ENCODE measurements at places on chromosomes 5 and 9.

GRCh38 chr9:3502560-3503398, 23.0 kb downstream of the RFX3 start:
- no peak for DNase-seq

- no peak for DNase-seq
These were observed 21.6 kb upstream of the CSF1R start for GRCh38 chr5:150107909-150108447.

GRCh38 chr5:30355675-30356074, 837.8 kb upstream of the CDH6 start:
- DNase-seq = no peak

DNA sequence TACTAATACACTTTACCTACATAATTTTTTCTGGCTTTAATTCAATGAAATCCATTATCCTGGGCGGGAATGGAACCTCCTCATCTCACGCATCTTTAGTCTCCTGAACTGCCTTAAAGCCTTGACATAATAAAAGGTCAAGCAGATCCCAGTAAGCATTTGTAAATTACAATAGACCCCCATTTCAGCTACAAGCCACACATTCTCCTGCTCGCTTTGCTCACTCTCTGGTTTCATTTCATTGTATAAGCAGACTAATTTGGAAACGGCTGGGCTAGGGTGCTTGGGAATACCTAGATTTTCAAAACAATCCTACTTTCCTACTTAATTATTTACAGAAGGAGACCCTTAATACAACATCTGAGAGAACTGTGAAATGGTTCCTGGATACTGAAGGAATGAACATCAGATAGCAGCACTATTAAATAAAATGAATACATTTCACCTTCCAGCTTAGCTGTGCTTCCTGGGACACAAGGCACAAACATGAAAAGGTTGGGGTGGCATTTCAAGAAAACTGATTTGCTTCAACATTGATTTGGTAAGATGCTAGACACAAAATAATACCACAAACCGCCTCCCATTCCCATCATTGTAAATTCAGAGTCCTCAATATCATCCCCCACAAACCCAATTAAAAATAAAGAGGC, 1.5 kb downstream of the JAKMIP2 start:
- DNase-seq = no peak

DNA sequence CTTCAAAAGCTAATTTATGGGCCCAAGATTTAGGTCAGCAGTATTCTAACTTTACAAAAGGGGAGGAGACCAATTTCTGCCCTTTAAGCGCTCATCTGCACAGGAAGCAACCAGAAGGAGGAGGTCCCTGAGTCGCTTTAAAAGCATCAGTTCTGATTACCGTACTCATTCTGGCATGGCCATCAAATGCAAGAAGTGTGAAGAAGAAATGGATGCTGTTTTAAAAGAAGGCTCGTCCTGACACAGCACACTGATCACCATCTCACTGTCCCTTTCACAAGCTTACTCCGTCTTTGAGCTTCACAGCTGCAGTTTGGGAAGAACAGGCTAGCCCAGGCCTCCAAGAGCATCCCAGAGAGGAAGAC, 17.5 kb downstream of the ZNF608 start:
- no peak for DNase-seq

GRCh38 chr5:173383711-173384110, 55.5 kb upstream of the STC2 start:
- DNase-seq = no peak

DNA sequence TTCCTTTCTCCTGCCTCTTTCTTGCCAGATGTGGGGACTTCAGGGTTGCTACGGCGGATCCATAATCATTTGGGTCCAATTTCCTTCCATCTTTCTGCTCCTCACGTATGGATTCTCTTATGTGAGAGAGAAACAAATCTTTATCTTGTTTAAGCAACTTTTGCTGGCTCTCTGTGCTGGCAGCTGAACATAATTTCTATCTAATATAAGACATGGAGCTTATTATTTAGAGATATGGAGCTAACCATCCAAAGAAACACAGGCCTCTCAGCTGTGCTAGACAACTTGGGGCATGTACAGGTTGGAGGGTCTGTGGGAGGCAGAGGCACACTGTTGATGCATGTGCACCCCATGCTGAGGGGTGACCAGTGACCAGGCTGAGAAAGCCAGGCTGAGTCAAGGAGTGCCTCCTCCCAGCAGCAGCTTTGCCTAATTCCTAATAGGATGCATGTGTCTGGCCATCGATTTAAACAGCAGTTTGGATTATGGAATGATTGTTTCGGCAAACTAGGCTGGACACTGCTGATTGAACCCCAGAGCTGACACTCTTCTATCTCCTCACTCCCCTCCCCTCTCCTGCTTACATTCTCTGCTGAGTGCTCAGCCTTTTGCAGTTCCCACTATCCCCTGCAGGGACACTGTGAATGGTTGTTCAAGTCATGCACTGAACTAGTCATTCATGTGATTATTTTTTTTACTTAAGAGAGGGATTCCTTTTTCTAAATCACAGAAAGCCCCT, 195.8 kb downstream of the ERCC6L2 start:
- no peak for DNase-seq

GRCh38 chr5:169011009-169011408, 289.9 kb downstream of the SLIT3 start:
- DNase-seq = no peak

GRCh38 chr9:123835821-123836220, 94.1 kb downstream of the DENND1A start:
- DNase-seq = no peak

DNA sequence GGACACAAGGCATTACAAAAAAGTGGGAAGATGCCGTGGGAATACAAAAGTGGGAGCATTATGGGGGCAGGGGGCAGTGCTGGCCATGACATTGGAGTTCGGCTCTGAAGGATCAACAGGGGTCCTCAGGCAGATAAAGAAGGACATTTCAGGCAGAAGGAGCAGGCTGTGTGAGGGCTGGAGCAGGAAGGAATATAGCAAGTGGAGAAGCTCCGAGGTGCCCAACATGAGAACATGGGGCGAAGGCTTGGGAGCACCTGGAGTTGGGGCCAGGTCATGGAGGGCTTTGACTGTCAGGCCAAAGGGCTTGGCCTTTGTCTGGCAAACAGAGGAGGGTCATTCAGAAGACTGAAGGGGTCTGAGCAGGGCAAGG, 2.5 kb downstream of the B4GALT7 start:
- DNase-seq = no peak

GRCh38 chr5:177538876-177539275, 15.5 kb downstream of the FAM193B start:
- DNase-seq = no peak

Data from stimulated activated CD4-positive, alpha-beta T cell treated with anti-CD3 and anti-CD28 coated beads, Interleukin-15, amount 100 ng/mL, for 1 hour (primary cell).